Activated effector memory CD4-positive, alpha-beta T cell treated with Interleukin-2 at 50 U/mL for 16 hours (primary cell): ENCODE measurements at places on chromosomes 6 and 20.

DNA sequence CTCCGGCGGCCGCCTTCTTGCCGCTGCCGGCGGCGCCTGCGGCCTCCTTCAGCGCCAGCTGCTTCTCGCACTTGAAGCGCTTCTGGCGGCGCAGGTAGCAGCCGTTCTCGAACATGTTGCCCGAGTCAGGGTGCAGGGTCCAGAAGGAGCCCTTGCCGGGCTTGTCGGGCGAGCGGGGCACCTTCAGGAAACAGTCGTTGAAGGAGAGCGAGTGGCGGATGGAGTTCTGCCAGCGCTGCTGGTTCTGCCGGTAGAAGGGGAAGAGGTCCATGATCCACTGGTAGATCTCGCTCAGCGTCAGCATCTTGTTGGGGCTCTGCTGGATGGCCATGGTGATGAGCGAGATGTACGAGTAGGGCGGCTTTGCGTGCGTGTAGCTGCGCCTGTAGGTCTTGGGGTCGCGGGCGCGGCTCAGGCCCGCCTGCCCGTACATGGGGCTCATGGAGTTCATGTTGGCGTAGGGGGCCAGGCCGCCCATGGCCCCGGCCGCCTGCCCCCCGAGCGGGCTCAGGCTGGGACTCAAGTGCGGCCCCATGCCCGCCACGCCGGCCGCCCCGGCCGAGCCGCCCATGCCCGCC, 1.9 kb downstream of the FOXA2 start:
- DNase-seq = no peak

DNA sequence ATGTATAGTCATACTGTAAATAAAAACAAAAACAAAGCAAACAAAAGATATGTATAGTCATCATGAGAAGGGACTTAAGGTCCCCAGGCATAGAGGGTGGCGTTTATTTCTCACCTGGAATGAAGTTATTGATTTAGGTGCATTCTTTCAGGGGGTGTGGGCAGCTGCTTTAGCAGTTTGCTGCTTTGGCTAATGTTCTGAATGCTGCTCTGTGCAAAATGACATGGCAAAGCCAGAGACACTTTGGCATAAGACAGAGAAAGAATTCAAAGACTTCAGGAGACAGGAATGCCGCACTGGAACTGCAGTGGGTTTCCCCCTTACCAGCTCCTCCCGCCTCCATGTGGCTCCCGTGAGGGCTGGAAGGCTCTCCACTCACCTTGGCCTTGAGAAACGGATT, 36.4 kb upstream of the NELFCD start:
- DNase-seq = no peak

GRCh38 chr20:77231-77630, 10.2 kb upstream of the DEFB125 start:
- DNase-seq = no peak

DNA sequence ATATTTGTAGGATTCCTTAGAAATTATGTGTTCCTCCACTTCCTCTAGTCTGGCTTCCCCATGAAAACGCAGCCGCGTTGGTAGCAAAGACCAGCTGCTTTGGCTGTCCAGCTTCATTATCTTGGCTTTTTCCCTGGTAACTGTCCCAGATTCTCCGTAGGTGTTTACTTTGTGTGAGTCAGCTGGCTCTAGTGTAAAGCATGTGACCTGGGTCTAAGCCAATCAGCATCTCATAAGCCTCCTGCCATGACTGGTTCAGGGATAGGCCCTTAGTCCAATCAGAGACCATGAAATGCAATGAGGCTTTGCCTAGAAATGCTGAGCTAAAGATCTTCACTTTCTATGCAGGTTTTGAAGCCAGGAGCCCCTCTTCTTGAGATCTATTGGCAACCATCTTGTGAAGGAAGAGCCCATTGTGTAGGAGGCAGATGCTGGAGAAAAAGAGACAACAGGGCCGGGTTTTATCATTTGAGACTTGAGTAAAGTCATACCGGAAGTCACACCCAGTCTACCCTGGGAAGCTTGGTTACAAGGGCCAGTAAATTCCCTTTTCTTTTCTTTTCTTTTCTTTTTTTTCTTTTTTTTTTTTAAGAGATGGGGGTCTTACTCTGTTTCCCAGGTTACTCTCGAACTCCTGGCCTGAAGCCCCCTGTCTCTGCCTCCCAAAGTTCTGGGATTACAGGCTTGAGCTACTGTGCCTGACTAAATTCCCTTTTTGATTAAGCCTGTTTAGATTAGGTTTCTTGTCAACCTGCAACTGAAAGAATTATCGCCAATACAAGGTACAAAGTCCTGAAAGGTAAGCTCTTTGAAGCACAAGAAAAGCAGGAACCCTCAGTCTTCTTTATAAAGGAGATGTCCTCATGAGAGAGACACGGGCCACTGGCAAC, 256.5 kb upstream of the RREB1 start:
- DNase-seq = no peak

- no peak for DNase-seq
These were observed 37.5 kb upstream of the IER3 start for GRCh38 chr6:30781743-30782424.

- DNase-seq = no peak
These were observed 26.9 kb upstream of the MOCS1 start for GRCh38 chr6:39961178-39961577.

- DNase-seq = no peak
These were observed 92.4 kb downstream of the PRND start for GRCh38 chr20:4813863-4814695.

DNA sequence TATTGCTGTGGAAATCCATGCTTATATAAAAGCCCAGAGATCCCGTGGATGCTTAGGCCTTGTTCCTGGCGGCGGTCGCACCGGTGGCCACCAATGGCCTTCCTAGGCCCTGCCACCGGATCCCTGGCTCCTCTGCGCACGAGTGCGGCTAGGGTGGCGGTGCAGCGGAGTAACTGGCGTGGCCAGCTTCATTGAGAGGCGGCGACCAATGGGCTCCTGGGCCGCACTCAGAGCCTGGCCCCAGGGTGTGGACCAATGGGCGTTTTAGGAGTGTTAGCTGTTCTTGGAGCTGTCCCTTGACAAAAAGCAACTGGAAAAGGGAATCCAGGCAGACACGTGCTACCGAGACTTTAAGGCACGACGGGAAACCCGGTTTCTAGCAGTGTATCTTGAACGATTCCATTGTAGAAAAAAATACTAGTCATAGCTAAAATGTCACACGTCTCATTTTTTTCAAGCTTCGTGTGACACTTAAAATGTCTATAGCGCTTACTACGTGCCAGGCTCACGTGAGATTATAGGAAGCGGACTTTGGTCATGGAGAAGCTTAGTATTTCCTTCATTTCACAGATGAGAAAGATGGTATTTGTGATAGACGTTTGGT, 1.7 kb downstream of the AMD1 start:
- DNase-seq = peak; percentile 44

GRCh38 chr6:19102936-19103335, 715.8 kb downstream of the RNF144B start:
- no peak for DNase-seq

- no peak for DNase-seq
These were observed 235.9 kb downstream of the BTBD3 start for GRCh38 chr20:12153628-12154027.

DNA sequence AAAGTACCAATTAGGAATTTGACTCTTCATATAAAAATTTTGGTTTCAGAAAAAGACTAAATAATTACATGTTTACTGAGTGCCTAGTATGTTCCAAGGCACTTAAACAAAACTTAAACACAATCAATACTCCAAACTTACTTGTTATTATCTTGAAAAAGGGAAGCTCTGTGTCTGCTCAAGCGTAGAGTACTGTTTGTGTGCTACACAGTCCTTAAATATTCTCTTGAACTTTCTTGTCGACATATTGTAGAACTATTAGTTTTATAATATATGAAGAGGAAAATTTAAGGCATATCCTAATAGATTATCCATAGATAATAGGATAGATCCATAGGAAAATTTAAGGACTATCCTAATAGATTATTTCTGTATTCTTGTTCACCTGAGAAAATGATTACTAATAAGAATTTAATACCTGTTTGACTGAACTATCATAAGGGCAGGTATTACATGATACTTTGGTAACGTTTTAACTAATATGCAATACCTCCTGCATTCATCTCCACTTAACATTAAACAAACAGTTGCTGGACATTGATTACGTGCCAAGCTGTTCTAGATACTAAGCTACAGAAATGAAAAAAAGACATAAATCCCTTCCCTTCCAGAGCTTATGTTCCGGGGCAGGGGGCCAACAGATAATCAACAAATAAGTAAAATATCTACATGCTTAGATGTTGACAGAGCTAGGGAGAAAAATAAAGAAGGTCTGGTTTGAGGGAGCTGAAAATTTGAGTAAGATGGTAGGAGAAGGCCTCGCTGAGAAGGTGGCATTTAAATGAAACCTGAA, 115.2 kb upstream of the BCLAF1 start:
- DNase-seq = no peak
